D721Med (cell line): ENCODE measurements at places on chromosomes 1 and 21.

GRCh38 chr1:172708452-172708851, 49.5 kb downstream of the FASLG start:
- DNase-seq, result no peak

GRCh38 chr21:43373362-43374227, 53.3 kb downstream of the SIK1 start:
- no peak for DNase-seq

GRCh38 chr1:231165371-231165770, 3.5 kb downstream of the TRIM67 start:
- no peak for DNase-seq

DNA sequence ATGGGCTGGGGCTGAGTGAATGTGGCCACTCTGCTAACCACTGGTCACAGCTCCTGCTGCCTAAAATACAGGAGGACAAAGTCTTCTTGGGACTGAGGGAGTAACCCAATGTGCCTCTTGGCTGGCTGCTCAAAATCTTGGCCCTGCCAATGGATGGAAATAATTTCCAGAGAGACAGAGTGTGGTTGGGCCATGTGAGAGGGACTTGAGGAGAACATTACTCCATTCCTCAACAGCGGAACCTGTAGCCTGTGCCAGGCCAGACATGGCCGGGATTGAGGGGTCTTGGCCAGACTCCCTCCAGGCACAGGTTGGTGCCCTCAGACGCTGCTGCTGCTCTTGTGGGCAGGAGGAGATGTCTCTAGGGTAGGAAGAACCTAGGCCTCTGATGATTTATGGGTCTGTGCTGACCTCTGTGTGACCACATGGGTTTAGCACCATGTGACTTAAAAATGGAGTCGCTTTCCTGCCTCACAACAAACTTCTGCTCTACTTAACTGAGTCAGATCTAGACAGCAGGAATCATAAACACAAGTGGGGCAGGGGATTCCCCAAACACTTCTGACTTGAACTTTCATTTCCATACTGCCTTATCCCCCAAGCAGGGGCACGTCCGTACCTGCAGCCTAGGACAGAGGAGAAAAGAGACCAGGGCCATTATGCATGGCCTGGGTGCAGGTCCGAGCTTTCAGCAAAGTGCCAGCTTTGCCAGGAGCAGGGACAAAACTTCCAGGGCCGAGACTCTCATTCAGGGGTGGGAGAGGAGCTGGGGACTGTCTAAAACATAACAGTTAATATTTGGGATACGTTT, 79.2 kb downstream of the CD34 start:
- DNase-seq, result no peak

DNA sequence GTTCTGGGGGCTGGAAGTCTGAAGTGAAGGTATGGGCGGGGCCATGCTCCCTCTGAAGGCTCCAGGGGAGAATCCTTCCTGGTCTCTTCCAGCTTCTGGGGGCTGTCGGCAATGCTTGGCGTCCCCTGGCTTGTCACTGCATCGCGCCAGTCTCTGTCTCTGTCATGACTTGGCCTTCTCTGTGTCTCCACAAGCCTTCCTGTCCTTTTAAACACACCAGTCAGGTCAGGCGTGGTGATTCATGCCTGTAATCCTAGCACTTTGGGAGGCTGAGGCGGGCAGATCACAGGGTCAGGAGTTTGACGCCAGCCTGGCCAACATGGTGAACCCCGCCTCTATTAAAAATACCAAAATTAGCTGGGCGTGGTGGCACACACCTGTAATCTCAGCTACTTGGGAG, 125.3 kb downstream of the ACTL8 start:
- no peak for DNase-seq
